Hematopoietic multipotent progenitor cell treated with erythropoietin and hydrocortisone succinate and interleukin-3 and kit ligand, for 8 days (in vitro differentiated cells): ENCODE measurements at places on chromosomes 2 and 18.
A peak's percentile ranks its signal among the peaks of the same experiment; 100 is the strongest.

GRCh38 chr2:47483191-47483590, 80.2 kb downstream of the MSH2 start:
- no peak for DNase-seq

- DNase-seq: no peak
These were observed 54.1 kb upstream of the RAB6C start for GRCh38 chr2:129925381-129925780.

- no peak for DNase-seq
These were observed 199.4 kb upstream of the FN1 start for GRCh38 chr2:215635071-215635787.

DNA sequence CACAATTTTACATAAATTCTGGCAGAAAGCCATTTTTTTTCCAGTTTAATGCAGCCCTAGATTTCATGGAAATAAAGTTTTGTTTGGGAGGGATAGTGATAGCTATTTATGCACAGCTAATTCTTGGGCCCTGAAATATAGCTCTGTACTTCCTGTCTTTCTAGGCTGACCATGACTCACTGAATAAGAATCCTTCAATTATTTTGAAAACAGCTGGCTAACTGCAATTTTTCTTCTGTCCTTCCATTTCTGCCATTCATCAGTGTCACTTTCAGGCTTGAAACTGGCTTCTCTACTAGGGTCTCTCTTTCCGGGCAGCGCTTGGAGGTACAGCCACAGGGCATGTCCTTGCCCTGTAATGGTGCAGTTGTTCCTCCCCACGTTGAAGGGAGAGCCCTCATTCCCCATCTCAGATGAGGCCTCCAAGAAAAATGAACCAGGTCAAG, 97.1 kb upstream of the TMEM178A start:
- DNase-seq: no peak

DNA sequence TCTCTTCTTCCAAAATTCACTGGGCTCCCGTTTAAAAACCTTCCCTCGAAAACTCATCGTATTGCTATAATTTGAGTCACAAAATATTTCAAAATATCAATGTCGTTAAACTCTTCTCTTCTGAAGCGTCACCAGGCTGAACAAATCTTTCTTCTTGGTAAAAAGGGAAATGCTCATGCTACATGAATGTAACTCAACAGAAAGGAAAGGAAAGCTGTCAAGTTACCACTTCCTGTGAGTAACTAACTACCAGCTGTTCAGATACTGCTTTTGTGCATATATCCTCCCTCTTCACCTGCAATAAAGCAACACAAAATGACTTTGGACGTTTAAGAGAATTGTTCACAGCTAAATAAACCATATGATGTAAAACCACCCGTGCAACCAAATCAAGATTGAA, 95.4 kb downstream of the DOCK10 start:
- peak; percentile 10 for DNase-seq

- DNase-seq: no peak
These were observed 23.5 kb downstream of the SRSF7 start for GRCh38 chr2:38727661-38728060.
